ENCODE measurements at places on chromosomes 2 and 18.

GRCh38 chr2:152875701-152876695 lies 157.6 kb downstream of the ARL6IP6 start:
- no peak for DNase-seq

DNA sequence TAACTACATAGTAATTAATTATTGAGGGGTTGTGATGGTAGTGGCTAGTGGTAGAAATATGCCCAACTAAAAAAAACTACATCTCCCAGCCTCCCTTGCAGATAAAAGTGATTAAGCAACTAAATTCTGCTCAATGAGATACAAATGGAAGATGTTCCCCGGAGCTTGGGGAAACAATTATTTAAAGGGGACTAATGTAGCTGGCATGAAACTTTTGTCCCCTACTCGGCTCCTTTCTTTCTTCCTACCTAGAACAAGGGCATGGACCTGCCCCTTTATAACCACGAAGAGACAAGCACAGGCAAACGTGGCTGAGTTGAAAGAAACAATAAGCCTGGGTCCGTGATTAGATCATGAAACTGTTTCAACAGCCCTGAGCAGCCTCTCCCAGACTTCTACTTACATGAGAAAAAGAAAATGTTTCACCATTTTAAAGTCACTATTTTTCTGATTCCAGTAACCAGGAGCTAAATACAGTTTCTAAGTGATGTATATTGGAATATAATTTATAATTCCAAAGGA lies 236.9 kb downstream of the SCG2 start:
- no peak for DNase-seq

DNA sequence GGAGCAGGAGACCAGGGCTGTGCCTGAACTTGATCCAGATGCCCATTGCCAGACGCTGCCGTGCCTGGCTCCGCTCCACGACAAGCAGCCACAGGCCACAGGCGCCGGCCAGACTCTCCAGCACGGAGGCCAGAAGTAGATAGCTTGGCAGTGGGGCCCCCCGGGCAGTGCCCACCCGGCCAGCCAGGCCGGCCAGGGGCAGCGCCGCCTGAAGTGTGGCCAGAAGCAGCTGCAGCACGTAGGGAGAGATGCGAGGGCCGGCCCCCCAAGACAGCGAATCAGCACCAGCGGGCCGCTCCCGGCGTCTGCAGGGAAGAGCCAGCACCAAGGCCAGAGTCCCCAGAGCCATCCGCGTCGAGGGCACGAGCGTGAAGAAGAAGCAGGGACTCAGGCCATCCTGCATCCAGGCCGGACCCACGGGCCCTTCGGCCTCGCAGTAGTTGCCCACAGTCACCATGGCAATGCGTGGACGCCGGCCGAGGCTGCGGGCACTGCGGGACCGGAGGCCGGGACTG lies 484 bp downstream of the ABCB6 start:
- DNase-seq, result peak; percentile 69

GRCh38 chr2:202237787-202238233 lies 587 bp downstream of the SUMO1 start:
- peak; percentile 24 for DNase-seq

DNA sequence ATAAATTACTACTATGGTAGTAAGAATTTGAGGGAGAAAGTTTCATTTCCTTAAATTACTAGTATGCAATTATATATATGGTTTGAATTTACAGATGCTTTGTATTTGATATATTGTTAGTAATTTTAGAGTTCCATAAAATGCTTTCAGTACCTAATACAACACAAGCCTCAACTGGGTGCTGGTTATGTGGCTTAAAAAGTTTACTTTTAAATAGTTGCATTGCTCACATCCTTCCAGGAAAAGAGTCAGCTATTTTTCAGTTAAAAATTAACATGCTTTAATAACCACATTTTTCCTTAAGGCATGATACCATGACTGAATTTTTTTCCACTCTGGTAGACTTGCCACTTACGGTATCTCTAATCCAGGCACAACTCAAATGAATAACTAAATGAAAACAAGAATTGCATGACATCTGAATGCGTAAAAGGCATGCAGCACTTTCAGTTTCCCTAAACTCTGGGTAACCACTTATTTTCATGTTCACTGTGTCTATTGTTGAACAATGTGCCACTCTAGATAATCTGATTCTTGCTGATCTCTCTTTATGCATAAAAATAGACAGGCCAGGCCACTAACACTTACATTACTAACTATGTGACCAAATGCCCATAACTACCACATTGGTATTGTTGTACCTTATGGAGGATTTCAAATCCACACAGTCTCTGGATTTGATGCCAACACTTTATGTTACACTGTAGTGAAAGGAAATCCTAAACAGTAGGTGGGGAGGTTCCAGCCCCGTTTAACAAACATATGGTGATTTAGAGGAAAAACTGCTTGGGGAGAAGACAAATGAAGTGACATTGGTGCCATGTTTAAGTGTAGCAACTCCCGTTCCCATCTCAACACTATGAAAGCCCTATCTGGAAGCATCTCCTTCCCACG lies 35.5 kb upstream of the SLC35F5 start:
- DNase-seq, result no peak

GRCh38 chr2:177432703-177433102 lies 40.1 kb downstream of the AGPS start:
- DNase-seq, result no peak

DNA sequence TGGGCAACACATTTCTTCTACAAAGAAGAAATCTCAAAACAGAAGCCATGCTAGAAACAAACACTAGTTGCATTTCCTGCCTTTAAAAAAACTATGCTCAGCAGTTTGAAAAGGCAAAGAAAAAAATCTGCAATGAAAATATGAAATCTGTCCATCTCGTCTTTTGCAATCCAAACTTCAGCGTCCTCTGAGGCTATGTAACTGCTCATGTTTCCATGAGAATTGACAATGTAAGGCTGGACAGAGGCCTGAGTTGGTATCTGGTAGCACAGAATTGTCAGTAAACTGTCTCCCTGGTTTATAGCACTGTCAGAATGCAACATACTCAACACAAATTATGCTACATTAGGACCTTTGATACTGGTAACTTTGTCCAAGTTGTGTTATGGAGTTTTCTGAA lies 429.9 kb downstream of the ARHGAP15 start:
- DNase-seq, result no peak

GRCh38 chr2:136741471-136741870 lies 23.9 kb upstream of the THSD7B start:
- DNase-seq, result no peak

DNA sequence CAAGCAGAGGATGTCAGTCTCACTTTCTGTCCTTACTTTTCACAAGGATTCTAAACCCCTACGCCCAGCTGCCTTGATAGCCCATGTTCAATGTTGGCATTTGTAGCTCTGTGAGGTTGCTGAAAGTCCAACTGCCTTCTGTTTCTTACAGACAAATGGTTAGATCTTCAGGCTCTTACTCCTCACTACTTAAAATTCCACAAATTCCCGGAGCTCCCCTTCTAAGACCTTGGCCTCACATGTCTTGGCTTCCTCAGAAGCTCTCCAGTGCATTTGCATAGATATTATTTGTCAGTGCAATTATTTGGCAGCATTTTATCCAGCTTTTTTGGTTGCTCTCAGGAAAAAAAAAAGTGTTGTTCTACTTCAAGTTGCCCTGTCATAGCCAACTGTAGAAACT lies 453.7 kb upstream of the CELF4 start:
- no peak for DNase-seq

DNA sequence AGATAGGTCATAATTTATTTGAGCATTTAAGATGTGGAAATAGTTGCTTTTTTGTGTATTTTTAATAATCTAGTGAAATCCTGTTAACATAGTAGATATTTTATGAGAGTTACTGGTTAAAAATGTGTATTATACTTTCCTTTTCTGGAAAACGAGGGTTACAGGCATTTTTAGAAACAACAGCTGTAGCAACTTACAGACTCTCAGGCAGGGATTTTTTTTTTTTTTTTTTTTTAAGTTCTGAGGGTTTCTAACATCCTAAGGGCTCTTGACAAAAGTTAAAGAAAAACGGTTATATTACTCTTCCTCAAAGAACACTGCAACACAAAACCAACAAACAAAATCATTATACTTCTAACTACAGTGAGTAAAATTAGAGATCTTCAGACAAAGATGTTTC lies 205.9 kb downstream of the ACKR3 start:
- DNase-seq, result no peak

- DNase-seq, result no peak
These were observed 713.7 kb upstream of the PKDCC start for GRCh38 chr2:41334159-41334558.

DNA sequence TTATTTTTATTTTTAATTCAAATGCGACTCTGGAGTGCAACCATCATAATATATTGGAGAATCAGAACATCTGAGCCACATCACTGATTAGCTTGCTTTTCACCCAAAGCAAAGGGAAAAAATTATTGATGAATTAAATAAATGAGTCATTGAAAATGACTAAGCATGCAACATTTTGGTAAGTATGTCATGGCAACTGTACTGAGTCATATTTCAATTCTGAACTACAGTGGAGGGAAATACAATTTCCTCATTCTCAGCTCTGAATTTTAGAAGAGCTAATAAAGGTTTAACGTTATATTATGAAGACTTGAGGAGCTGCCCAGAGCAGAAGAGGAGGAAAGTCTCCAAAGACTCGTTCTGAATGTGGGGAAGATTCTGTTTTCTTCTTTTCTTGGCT lies 89.6 kb upstream of the CCDC68 start:
- DNase-seq, result no peak

GRCh38 chr2:134717286-134718022 lies 1.3 kb downstream of the TMEM163 start:
- DNase-seq, result no peak

GRCh38 chr18:11283479-11284161 lies 134.3 kb upstream of the PIEZO2 start:
- peak; percentile 86 for DNase-seq

DNA sequence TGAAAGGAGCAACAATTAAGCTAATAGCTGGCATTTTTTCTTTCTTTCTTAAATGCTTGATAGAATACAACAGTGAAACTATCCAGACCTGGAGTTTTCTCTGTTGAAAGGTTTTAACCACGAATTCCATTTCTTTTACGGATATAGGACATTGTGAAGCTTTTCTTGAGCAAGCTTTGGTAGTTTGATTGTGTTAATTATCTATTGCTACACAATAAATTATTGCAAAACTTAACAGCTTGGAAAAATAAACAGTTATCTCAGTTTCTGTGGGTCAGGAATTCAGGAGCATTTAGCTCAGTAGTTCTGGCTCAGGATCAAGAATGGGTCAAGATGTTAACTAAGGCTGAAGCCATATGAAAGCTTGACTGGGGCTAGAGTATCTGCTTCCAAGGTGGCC lies 11.7 kb downstream of the PHOSPHO2 start:
- no peak for DNase-seq

DNA sequence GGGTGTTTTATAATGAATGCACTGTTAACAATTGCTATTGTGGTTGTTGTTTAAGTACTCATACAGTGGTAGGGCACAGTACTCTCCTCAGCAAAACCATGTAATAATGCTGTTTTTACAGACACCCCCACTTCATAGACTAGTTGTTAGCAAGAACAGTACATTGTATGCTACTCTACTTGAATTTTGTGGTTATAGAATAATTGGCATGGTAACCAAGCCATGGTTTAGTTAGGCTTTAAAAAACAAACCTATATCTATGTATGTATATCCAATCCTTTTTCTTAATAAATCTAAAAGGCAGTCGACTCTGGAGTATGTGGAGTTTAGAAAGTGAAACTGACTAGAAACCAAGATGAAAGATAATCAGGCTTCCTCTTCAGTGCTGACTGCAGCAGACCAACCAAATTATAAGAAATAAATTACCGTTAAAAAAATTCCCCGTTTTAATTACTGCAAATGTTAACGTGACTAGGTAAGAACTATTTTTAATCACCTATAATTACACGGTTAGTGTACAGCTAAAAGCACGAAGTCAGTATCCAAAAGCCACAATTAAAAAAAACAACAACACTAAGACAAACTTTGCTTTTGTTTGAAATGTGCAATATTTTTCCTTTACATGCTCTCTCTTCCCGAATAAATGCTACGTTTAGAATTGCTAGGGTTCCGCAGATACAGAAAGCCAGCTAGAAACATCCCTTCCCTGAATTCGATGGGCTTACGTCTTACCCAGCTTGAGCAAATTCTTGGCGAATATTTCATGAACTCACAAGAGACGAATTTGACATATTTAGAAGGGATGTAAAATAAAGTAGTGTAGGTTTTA lies 113.3 kb upstream of the SERTAD2 start:
- DNase-seq, result no peak

DNA sequence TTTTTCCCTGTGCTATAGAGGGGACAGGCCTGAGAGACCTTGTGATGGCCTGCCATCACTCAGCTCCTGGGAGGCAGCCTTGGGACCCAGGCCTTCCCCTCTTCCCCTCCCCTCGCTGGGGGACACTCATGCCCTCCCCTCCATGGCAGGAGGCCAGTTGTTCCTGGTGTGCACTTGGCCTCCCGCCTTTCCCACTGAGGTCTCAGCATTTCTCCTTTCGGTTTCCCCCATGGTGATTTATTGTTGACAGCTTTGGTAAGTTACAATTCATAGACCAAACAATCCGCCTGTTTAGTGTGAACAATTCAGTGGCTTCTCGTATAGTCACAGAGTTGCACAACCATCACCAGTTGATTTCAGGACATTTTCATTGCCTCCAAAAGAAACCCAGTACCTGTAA lies 10.2 kb upstream of the CNDP1 start:
- DNase-seq, result no peak

- DNase-seq, result no peak
These were observed 325.5 kb downstream of the AGPS start for GRCh38 chr2:177717831-177718618.

- DNase-seq, result no peak
These were observed 299.3 kb upstream of the GYPC start for GRCh38 chr2:126356631-126357030.

GRCh38 chr2:128513116-128513960 lies 194.7 kb upstream of the HS6ST1 start:
- DNase-seq, result no peak

DNA sequence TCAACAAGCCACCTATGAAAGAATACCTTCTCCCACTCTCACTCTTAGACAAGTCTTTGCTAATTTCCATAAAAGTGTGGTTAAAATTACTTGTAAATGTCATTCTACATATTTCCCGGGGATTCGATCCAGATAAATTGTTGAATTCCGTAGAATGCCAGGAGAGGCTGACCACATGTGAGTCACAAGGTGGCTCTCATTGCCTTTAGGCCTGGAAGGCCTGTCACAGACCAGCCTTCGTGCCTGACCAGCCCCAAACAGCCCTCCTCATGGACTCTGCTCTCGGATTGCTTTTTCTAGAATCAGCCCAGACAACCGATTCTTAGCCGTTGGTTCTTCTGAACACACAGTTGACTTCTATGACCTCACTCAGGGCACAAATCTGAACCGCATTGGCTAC lies 86.0 kb downstream of the RTN4 start:
- DNase-seq, result no peak

- DNase-seq, result peak; percentile 90
These were observed 105.6 kb downstream of the HNRNPLL start for GRCh38 chr2:38496927-38497669.

- no peak for DNase-seq
These were observed 67.6 kb downstream of the TBC1D8 start for GRCh38 chr2:101083613-101084012.

GRCh38 chr18:67134911-67135310 lies 381.6 kb downstream of the DSEL start:
- no peak for DNase-seq

GRCh38 chr18:55220523-55220922 lies 261.3 kb upstream of the CCDC68 start:
- no peak for DNase-seq

- peak; percentile 10 for DNase-seq
These were observed 19.0 kb downstream of the HS6ST1 start for GRCh38 chr2:128299628-128300027.
